ENCODE measurements at places on chromosomes 11 and 22.

- no peak for DNase-seq
Measured at GRCh38 chr22:27757928-27758525, 43.5 kb downstream of the MN1 start.

DNA sequence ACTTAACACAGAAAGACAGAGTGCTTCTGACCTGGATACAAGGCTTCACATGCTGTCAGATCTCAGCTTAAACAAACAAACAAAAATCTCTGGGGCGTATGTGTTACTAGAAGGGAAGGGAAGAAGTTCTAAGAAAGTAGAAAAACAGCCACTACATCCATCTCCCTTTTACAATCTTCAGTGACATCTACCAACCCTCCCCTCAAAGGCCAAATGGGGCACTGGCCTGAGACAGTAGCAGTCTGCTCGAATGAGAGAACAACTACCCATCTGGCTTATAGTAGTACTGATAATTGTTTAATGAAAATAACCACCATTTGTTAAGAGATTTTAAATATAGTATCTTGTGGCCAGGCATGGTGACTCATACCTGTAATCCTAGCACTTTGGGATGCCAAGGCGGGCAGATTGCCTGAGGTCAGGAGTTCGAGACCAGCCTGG, 29.4 kb downstream of the CCDC83 start:
- DNase-seq, result no peak

- no peak for DNase-seq
Measured at GRCh38 chr11:102313238-102313940, 3.9 kb upstream of the BIRC3 start.

- peak; percentile 67 for DNase-seq
Measured at GRCh38 chr11:63564056-63564774, 1.0 kb upstream of the PLAAT2 start.

GRCh38 chr11:63870351-63871140, 31.6 kb downstream of the MARK2 start:
- no peak for DNase-seq

DNA sequence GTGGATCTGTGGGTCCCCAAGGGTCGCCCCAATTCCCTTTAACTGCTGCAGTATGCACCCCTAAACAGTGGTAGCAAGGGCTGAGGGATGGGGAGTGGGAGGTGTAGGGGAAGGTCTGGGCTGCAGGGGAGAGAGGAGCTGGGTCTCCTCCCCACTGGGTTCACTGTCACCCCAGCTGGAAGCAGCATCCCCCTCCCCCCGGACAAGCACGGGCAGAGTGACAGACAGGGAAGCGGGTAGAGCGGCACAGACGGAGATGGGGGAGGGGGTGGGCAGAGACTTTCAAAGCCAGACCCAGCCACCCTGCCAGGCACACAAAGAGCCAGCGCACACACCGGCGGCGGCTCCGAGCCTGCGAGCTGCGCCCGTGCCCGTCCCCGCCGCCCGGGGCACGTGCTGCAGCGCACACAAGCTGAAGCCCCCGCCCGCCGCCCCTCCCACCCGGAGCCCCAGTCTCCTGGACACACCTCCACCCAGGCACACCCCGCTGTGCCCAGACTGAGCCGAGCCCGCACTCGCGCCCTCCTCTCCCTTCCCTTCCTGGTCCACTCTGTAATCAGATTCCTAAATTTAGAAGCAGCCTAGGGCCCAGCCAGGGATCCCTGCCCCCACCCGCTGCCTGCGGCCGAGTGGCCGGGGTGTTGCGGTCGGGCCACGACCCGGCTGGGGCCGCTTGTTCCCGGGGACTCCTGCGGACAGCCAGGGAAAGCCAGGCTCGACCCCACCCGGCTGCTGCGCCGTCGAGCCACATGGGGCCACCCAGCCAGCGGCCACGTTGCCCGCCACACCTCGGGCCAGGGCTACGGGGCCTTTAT, 935 bp upstream of the RCOR2 start:
- DNase-seq, result peak; percentile 37

DNA sequence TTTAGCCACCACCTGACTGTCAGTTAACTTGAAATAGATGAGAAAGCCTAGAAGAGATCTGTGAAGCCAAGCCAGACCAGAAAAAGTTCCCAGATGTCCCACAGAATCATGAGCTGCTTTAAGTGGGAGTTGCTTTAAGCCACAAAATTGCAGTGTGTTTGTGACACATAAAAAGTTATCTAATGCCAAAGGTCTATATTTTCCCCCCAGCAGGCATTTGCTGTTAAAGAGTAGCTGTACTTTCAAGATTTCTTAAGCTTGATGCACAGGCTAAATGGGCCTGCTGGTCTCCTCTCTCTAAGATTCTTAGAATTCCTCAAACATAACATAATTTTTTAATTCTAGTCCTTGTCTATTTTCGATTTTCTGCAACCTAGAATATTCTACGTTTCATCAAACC, 825.7 kb downstream of the FAM181B start:
- DNase-seq, result no peak

GRCh38 chr11:108019870-108020540, 11.3 kb downstream of the CUL5 start:
- DNase-seq, result no peak

GRCh38 chr22:46122980-46123693, 27.2 kb upstream of the PPARA start:
- no peak for DNase-seq

- no peak for DNase-seq
Measured at GRCh38 chr11:111135101-111135500, 110.4 kb upstream of the POU2AF2 start.

DNA sequence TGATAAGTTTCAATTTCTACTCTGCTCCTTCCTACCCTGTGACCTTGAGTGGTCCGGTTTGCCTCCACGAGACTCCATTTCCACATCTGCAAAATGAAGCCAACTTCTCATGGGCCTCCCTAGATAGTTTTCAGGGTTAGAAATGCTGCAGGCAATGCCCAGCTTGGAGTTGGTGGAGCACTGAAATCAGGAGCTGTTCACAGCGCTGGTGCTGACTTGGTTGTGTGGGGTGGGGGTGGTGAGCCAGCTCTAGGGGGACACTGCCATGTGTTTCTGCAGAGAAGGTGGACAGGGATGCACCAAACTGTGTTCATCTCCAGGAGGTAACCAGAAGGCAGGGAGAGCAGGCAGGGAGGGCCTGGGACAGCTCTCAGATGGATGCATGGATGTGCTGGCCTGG, 37.0 kb downstream of the SGSM1 start:
- DNase-seq, result no peak

Measured in HT-29 (cell line).